Spleen (tissue), 13 donors: ENCODE measurements at places on chromosomes 5 and 9. TPM values are rescaled to one million over a fixed set of nuclear protein-coding genes. Genes with fewer than 3 reads are reported as not detected.

Gene PFN3
- total RNA-seq, result not detected

Gene PCDHGB4
- 2.9 TPM for total RNA-seq

Gene BTNL3
- 2.4 TPM for total RNA-seq

Gene C8G
- total RNA-seq, result 2.3 TPM

Gene SV2C
- total RNA-seq, result 0.06 TPM

Gene C9orf50
- total RNA-seq, result not detected
